Activated CD4-positive, alpha-beta T cell treated with anti-CD3 and anti-CD28 coated beads for 24 hours (primary cell): ENCODE measurements at places on chromosomes 7 and 10.

- DNase-seq = no peak
Measured at GRCh38 chr7:75054744-75055143, 18.9 kb downstream of the RCC1L start.

GRCh38 chr7:104793066-104793465 is 220.9 kb upstream of the KMT2E start:
- DNase-seq = no peak

DNA sequence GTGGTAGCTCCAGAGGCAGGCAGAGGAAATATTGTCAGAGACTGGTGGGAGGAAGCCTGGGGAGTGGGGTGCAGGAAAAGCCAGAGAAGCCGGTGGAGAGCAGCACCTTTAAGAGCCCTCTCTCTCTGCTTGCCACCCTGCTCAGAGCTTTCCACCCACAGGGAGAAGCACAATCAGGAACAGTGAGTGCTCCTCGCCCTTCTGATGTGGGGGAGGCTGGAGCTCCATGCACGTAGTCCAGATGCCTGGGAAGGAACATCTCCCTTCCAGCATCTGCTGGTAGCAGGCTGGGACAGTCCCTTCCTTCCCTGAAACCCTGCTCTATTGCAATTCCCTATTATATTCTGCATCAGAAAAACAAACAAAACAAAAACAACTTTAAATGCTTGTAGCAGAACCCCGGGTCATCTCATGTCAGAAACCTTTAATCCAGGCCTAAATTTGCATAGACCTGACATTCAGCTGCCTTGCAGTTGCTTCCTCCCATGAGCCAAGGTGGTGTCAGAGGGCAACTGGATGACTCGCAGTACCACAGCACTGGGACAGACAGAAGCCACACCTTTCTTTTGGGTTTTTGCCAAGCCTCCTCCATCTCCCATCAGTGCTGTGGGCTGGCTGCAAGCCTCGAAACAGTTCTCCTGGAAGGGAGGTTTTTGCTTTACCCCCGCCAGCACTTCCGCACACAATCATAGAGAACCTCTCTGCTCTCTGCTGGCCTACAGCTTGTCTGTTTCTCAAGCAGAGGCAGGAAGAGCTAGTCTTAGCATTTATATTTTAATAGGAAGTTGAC is 13.1 kb downstream of the AVPI1 start:
- DNase-seq = no peak

DNA sequence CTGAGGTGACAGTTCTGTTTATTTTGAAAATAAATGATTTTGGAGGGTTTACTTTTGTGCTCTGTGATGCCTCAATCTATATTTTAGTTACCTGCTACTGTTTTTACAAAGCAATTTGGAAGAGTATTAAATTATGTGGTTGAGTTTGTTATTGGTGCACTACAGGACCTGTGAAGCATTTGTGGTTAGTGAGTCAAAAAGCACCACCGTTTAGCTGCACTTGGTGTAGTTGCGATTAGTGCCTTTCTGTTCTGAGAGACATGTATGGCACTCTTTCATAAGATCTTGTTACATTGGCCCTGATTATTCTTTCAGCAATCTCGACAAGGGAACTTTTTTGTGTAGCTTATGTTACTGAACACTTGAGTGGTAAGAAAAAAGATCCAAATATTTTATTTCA is 132.2 kb downstream of the BBS9 start:
- no peak for DNase-seq

GRCh38 chr7:93715234-93715633 is 140.7 kb upstream of the CALCR start:
- DNase-seq = no peak

- no peak for DNase-seq
Measured at GRCh38 chr7:111174510-111174909, 83.6 kb downstream of the LRRN3 start.

- no peak for DNase-seq
Measured at GRCh38 chr10:103917302-103918052, 507 bp downstream of the STN1 start.

DNA sequence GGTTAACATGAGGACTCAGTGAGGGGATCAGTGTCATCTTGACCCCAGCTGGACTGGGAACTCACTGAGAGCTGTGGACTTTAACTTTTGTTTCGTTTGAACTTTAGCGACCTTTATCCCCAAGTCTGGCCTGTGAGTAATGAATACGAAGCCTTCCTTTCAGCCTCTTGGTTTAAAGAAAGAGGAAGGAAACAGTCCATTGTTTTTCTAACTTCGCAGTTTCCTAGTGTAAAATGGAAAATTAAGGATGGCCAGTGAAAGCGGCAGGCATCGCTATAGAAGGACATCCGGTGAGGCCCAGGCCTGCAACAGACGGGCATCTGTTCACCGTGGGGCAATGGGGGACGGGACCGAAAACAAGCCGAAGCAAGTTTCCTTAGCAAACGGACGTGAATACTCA is 44.1 kb upstream of the ADO start:
- DNase-seq = no peak

DNA sequence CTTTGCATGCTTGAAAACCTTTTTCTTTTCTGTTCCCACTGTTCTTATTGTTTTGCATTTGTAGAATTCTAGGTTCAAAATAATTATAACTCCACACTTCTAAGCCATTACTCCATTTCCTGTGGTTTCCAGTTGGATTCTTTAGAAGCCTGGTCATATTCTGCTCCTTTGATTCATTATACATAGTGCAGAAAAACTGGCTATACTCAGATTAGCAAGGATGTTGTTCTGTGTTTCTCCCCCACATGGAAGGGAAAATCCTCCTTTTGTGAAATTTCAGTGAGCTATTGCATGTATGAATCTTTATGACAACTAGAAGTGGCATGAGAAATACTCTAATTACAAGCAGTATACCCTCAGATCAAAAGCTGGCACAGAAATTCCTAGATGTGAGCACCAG is 79.5 kb downstream of the SLC13A1 start:
- DNase-seq = no peak

- no peak for DNase-seq
Measured at GRCh38 chr10:129528376-129528978, 61.4 kb downstream of the MGMT start.

DNA sequence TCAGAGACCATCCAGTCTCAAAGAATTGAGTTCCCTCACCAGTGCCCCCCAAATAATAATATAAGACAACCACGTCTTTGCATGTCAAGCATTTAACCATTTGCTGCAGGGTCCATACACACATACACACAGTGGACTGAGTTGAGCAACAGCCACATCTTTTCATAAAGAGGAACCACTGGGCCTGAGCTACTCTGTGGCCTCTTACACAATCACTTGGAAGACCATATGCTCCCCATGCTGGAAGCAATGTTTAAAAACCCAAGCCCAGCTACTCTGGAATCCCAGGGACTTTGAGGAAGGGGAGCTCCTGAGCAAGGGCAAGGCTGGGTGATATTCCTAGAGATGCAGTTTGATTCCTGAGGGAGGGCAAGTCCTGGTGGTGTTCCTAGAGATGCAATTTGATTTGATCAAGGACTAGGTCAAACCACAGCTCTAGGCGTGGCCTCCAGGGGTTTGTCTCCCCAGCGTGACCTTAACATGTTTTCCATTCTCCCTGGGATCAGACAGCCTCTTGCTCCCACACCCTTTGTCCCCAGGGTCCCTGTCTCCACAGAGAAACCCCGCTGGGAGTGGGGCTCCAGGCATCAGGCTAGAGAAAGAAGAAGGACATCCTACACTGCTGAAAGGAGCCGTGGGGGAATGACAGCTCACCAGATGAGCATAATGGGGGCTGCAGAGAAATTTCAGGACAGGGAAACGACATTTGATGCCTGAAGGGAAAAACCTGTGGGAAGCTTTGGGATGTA is 376.2 kb upstream of the MGMT start:
- no peak for DNase-seq

GRCh38 chr7:156515911-156516790 is 124.4 kb upstream of the RNF32 start:
- DNase-seq = no peak
